NCI-H526 treated with DMSO at 0.1 percent for 48 hours (cell line): ENCODE measurements at places on chromosomes 11 and 22.

DNA sequence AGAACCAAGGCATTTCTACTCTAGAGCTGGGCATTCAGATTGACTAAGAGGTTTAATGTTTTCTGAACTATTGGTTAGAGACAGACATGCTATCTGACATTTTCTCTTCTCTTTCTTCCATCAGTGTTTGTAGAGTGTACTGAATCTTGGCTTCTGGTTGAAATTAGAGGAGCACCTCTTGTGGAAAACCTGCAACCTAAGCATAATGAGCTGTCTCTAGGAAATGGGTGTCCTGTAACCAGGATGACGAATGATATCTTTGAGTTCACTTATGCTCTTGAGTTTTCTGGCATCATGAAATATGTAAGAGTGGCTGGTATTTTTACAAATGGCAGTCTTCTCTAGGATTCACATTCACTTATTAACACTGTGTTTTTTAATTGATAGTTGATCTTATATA is 19.4 kb downstream of the OOSP4A start:
- no peak for DNase-seq

- no peak for DNase-seq
Measured at GRCh38 chr22:44889255-44889878, 120.4 kb downstream of the PHF21B start.

DNA sequence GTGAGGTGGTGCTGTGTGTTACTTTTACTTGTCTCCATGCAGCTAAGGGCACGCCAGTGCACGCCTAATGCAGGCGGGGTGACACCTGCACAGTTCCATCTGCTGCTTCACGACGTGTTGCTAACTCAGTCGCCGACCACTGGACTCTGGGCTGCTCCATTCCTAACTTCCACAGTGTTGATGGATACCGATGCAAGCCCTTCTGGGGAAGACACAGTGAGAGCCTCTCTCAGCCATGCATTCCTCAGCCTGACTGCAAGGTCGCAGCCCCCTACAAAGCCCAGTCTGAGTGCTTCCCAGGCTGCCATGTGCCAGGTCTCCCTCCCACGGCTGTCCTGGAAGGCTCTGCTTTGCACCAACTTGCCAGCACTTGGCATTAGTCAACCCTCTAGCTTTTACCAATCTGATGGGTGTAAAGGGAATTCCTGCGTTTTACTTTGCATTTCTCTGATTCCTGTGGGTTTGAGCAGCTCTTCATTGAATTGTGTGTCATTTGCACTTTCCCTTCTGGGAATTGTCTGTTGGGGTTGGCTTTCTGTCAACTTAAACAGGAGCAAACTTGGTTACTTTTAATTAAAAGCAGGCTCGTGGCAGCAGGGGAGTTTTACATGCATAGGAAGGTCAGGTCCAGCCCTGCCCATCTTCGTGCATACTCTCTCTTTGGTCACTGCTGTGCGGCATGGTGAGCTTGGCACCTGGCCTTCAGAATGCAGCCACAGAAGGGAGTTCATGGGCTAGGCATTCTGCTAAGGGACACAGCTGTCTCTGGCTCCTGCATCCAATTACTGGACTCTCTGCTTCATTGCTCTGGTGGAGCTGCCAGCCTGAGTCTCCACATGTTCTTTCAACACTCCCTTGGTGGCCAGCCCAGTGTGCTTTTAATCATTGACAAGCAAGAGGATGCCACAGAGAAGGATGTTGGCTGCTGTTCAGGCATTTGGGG is 34.6 kb upstream of the SHANK2 start:
- DNase-seq, result no peak

GRCh38 chr22:20859615-20860014 is 808 bp downstream of the SNAP29 start:
- DNase-seq, result no peak

DNA sequence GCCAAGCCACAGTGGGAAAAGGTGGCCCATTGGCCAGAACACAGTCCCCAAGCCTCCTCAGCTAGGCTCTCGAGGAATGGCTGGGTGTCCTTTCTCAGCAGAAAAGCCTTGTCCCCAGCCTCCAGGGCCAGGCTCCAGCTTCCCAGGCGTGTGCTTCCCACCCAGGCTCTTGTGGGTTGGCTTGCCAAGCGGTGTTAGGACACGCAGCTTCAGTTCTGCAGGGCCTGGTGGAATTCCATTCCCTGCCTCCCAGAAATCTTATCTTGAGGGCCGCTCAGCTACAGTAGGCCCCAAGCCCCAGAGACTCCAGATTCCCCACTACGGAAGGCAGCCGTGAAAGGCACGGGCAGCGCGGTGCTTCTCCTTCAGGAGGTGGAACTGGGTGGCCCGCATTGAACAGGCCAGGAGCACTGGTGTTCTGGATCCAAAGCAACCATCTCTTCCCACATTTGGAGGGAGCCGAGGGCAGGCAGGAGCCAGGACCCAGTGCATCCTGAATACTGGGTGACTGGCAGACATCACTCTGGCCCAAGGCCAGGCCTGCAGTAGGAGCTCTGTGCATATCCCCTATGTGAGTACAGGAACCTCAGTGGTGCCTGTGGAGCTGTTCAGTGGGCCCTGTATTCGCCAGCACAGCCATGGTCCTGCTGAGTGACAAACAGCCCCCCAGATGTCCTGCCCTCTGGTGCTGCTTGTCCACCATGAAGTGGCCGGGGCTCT is 16.7 kb upstream of the KCNQ1OT1 start:
- DNase-seq, result no peak

GRCh38 chr11:44979543-44980399 is 29.1 kb upstream of the TP53I11 start:
- no peak for DNase-seq

- no peak for DNase-seq
Measured at GRCh38 chr22:31098632-31099110, 8.7 kb downstream of the SELENOM start.

DNA sequence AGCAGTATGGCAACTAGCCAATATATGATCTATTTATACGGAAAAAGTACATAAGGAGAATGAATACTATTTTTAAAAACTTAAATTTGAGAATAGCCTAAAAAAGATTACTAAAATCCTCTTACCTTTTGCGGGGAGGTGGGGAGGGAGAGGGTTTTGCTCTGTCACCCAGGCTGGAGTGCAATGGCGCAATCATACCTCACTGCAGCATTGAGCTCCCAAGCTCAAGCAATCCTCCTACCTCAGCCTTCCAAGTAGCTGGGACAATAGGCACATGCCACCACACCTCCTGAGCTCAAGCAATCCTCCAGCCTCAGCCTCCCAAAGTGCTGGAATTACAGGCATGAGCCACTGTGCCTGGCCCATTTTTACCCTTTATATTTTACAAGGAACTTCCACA is 82.0 kb downstream of the TTC28 start:
- no peak for DNase-seq

GRCh38 chr22:29112681-29113080 is 39.8 kb downstream of the KREMEN1 start:
- DNase-seq, result no peak

GRCh38 chr22:37016134-37016910 is 2.9 kb downstream of the TST start:
- DNase-seq, result no peak
